Pons (tissue), 1 donor: ENCODE measurements at places on chromosomes 16 and 17.

DNA sequence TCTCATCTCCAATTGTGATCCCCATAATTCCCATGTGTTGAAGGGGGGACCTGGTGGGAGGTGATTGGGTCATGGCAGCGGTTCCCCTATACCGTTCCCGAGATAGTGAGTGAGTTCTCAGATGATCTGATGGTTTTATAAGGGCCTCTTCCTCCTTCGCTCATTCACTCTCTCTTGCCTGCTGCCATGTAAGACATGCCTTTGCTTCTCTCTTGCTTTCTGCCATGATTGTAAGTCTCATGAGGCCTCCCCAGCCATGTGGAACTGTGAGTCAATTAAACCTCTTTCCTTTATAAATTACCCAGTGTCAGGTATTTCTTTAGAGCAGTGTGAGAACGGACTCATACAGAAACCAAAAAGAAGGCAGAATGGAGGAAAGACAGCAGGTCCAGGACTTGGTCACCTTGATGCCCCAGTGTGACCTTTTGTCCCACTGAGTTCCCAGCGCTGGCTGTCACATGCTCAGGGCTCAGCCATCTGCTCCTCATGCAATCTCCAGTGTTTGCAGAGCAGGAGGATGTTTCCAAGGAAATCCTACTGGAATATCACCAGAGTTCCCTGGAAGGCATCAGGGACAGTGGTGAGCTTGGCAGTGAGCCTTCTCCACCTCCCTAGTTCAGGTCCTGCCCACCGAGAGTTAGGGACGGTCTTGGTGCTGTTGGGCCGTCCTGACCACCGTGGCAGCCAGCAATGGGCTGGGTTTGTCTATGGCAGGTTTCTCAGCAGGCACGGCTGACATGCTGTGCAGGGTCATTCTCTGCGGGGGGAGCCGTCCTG lies 96.7 kb downstream of the SEC14L1 start:
- DNase-seq, result no peak

- DNase-seq, result no peak
Measured at GRCh38 chr16:66568355-66568754, 2.1 kb downstream of the CMTM1 start.

GRCh38 chr16:16124438-16124837 lies 98.9 kb downstream of the ABCC6 start:
- DNase-seq, result no peak

DNA sequence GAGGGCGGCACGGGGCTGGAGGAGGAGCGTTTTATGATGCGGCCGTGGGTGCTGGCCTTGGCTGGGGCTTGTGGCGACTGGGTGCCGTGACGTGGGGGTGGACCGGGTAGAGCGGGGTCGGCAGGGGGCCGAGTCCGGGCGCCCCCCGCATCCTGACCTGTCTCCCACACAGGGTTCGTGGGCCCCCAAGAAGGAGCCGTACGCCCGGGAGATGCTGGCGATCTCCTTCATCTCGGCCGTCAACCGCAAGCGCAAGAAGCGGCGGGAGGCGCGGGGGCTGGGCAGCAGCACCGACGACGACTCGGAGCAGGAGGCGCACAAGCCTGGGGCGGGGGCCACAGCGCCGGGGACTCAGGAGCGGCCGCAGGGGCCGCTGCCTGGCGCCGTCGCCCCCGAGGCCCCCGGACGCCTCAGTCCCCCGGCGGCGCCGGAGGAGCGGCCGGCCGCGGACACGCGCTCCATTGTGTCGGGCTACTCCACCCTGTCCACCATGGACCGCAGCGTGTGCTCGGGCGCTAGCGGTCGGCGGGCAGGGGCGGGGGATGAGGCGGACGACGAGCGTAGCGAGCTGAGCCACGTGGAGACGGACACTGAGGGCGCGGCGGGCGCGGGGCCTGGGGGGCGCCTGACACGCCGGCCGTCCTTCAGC lies 81.6 kb downstream of the ARHGAP23 start:
- DNase-seq, result no peak

DNA sequence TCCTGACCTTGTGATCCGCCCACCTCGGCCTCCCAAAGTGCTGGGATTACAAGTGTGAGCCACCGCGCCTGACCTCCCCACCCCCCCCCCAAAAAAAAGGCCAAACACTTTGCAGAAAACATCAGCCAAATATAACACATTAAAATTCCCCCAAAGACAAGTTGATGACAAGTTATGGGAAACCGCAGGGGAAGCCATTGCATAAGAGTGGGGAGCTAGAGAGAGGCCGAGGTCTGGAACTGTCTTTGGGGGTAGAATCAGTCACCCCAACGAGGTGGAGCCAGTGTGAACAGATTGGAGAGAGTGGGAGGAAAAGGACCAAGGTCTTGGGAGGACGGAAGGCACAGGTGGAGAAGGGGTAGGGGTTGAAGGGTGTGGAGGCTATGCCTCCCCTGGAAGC lies 2.8 kb downstream of the DRC3 start:
- DNase-seq, result no peak

- no peak for DNase-seq
Measured at GRCh38 chr16:71629278-71630016, 3.5 kb downstream of the MARVELD3 start.

DNA sequence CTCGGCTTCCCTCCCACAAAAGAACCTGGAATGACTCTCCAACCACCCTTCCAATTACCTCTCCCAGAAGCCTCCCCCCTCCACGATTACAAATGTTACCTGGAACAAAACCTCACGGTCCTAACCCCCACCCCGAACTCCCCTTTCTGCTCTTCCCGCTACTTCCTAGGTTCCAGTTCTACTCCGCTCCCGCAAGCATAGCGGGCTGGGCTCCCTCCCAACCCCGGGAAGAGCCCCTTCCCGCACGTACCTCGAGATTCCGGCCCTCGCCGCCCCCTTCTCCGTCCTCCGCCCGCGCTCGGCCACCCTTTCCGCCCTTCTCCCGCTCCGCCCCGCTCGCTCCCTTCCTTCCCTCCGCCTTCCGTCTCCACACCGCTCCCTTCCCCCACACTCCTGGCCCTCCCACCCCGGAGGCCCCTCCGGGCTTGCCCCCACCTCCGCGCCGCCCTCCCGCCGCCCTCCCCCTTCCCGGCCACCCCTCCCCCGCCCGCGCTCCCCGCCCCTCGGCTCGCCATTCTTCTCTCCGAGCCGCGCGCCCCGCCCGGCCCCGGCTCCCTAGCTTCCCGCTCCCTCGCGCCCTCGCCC lies 457 bp downstream of the CHTF8 start:
- DNase-seq, result no peak

DNA sequence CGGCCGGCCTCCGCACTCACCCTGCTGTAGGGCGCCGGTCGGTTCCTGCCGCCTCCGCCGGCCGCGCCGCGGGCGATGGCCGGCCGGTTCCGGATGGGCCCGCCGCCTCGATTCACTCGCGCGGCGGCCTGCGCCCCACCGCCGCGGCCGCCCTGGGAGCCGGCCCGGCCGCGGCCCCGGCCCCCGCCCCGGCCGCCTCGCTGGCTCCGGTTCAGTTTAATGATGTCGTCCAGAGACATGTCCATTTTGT lies 158 bp downstream of the ALYREF start:
- no peak for DNase-seq

GRCh38 chr17:83151056-83151441 lies 71.6 kb downstream of the METRNL start:
- DNase-seq, result no peak

GRCh38 chr17:19375732-19376131 lies 2.6 kb upstream of the MAPK7 start:
- DNase-seq, result no peak

- no peak for DNase-seq
Measured at GRCh38 chr17:82217120-82217529, 4.5 kb upstream of the CCDC57 start.

- no peak for DNase-seq
Measured at GRCh38 chr17:65495122-65496055, 66.1 kb downstream of the AXIN2 start.

DNA sequence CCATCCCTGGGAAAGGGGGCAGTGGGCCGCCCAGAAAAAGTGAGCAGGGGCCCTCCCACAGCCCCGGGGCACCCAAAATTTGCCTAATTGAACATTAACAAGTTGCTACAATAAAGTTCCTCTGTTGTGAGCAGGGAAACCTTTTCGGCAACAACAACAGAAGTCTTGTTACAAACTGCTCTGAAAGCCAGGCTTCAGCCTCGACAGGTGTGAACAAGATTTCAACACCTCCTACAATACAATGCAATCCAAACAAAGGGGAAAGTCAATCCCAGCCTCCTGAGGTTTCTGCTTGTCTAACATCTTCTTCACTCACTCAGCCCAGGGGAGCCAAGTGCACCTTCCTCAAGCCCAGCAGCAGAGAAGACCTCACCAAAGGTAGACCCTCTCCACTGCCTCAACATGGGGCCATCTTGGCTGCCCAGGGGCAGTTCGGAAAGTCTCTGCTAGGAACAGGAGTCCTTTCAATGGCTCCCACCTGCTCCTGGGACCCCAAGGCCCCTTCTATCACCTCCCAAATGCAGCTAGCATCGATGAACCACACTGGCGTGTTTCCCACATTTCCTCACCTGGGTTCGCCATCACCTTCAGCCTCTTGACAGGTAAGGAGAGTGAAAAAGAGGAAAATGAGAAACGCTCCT lies 19.1 kb downstream of the ZFHX3 start:
- no peak for DNase-seq

- DNase-seq, result no peak
Measured at GRCh38 chr16:53156516-53156915, 101.7 kb downstream of the CHD9 start.

DNA sequence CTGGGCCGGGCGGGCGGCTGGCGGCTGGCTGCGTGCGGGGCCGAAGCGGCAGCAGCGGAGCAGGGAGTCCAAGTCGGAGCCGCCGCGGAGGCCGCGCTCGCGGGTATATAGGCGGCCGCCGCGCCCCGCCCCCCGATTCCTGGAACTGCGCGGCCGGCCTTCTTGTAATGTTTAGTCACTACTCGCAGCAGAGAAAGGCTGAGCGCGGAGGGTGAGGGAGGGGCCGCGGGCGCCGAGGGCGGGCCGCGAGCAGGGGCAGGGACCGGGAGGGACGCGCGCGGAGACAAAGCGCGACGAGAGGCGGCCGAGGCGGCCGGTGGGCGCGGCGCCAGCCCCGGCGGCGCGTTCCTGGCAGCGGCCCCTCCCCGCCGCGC lies at the start of gene SOCS3:
Gene SOCS3, minus strand, starts transcription at position 81 of the 374 bp plus-strand sequence. CDS start 982 bp downstream, outside the sequence.
- peak; percentile 79 for DNase-seq

DNA sequence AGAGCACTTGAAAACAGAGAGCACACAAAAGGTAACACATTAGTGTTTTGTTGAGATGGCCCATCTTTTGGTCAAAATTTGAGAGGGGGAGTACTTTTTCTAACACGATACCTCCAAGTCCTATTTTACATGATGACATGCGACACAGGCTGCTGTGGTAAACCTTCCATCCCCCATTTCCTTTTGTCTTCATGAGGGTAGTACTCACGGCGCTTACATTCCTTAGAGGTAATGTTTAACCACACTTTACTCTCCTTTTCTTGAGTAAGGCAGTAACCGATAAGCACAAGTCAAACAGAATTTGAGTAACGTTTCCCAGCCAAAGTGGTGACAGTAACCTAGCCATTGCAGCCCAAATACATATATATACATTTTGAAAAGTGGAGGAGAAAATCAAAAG lies 35.8 kb upstream of the PITPNM3 start:
- no peak for DNase-seq

- DNase-seq, result no peak
Measured at GRCh38 chr16:12201216-12201615, 224.7 kb downstream of the SNX29 start.

DNA sequence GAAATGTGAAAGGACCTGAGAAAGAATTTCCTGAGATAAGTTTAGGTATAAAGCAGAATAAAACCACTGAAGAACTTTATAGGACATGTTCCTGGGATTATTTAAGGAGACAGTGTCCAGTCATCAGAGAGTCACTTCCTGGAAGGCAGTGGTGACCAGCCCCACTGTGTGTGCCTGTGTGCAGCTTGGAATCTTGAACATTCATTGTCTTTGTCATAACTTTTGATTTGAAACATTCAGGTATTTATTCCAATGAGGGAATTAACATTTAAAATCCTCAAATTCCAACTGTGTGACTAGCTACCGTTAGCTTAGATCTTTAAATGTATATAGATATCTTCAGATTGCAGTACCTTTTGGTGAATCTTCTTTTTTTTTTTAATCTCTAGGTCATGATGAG lies 61.7 kb upstream of the MRC2 start:
- no peak for DNase-seq

- DNase-seq, result no peak
Measured at GRCh38 chr16:76360404-76360803, 83.2 kb downstream of the CNTNAP4 start.

- DNase-seq, result no peak
Measured at GRCh38 chr16:66871840-66872239, 8.5 kb upstream of the PDP2 start.

DNA sequence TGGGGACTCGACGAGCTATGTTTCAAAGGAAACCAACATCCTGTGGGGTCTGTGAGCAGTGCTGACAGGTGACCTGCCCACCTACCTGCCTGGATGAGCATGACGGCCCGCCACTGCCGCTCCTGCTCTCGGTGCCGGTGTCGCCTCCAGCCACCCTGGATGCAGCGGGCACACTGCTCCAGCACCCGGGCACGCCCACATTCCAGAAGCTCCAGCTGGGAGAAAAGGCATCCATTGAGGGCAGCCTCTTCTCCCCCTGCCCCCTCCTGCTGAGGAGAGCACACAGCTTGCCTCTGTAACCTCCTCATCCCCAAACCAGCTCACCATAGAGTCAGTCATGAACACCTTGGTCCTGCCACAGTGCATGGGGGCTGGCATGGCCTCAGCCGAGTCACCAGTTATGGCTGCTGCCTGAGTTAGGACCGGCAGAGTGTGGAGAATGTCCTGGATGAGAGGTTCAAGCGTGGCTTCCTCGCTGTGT lies 14.3 kb downstream of the ZNHIT3 start:
- DNase-seq, result no peak

- DNase-seq, result peak; percentile 3
Measured at GRCh38 chr17:73155410-73156165, 9.2 kb upstream of the SSTR2 start.

DNA sequence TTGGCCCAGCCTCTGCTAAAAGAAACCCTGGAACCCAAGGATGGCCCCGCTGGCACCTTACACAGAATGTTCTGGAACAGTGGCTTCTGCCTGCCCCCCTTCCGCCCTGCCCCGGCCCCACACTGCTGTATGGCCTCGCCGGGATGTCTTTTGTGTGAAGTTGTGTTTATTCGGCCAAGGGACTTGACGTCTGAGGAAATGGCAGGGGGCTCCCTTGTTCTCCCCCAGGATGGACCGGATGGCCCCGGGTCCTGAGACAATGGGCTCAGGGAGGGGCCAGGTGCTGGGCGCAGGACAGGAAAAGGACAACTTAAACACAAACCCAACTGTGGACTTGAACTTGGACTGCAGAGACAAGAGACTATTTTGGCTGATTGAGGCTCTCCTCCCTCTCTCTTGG lies 81.6 kb upstream of the GSE1 start:
- no peak for DNase-seq

- no peak for DNase-seq
Measured at GRCh38 chr16:51523400-51523799, 372.3 kb upstream of the SALL1 start.

- DNase-seq, result no peak
Measured at GRCh38 chr16:16162591-16162990, 60.7 kb downstream of the ABCC6 start.
